NCI-H1694 (cell line): ENCODE measurements at places on chromosomes 1 and 21.
A peak's percentile ranks its signal among the peaks of the same experiment; 100 is the strongest.

GRCh38 chr1:55547405-55547804 lies 332.2 kb upstream of the USP24 start:
- no peak for DNase-seq

DNA sequence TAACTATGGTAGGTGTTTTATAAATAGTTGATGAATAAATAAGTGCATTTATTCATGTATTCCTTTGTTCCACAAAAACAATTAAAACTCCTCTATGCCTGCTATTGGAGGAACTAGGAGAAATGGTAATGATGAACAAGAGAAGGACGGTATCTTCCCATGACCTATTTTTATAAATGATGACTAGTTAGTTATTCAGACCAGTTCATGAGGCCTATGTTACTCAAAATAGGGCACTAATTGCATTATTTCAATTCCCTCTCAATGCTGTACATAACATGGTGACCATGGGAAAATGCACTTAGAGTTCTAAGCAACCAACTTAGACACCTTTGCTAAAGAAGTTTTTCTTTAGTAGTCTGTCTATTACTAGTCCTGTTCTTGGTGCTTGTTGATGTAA lies 53.1 kb downstream of the XCL1 start:
- no peak for DNase-seq

DNA sequence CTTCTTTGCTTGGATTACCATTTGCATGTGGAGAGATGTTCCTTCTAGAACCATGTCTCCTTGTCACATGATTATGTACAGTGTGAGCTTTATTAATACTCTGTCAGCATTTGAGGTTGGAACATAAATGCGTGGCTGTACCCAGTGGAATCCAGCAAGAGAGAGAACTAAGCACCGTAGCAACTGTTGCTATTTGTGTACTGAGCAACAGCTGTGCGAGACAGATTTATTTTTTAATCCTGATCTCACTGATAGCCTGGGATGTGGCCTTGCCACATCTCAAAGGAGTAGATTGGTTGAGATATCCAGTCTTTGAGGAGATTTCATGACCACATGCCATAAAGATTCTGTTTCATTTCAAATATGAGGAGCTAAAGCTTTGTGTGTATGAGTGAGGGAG lies 43.4 kb downstream of the KIF1B start:
- peak; percentile 43 for DNase-seq

DNA sequence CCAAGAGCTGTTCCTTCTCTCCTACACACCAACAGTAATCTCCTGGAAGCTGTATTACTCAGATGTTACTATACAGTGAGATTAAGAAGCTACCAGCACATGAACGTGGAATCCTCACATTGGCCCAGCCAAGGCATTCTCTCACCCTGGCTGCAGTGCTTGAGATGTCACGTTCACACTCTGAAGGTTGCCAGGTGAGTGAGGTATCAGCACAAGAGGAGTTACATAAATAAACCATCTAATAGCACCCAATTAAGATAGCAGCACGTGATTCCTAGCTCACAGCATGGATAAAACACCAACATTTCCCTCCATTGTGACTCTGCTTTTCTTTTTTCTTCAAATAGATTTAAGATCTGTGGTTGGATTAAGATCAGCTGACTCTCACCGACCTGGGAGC lies 182.8 kb downstream of the PLPP3 start:
- no peak for DNase-seq

- peak; percentile 91 for DNase-seq
These were observed 57.7 kb downstream of the VWA5B1 start for GRCh38 chr1:20348326-20348915.

- no peak for DNase-seq
These were observed 25.1 kb upstream of the LSS start for GRCh38 chr21:46253610-46254124.

DNA sequence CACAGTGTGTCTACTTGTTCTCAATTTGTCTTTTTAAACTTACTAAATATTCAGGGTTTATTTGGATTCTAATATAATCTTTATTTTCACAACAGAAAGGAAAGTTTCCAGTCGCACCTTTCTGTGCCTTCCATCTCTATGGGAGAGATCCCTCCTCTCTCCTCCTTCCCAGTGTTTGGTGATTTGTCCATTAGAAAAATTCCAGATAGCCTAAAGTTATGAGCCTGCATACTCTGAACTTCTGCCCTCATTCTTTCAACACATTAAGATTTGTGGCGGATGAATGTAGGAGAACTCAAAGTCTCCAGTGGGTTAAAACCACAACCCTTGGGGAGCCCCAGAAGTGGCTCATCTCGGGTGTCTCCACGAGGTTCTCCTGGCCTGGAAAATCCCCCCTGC lies 3.6 kb downstream of the NHLH2 start:
- no peak for DNase-seq

DNA sequence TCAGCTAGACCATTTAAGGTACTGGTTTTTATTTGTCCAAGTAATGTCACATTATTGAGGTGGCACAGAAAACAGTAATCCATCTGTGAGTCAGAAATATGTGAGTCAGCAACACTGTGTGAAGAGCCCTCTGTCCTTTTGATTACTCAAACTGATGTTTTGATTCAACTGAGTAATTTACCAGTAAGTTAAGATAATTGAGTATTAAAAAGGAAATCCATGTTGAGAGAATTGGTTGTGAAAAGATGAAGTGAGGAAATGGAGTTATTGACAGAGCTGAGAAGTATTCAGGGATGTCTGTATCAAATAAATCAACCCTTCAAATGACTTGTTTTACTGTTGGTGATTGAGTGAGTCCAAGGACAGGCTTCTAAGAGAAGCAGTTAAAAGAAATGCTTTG lies 302.7 kb upstream of the SGIP1 start:
- DNase-seq, result no peak

GRCh38 chr1:84619383-84620102 lies 45.3 kb upstream of the CTBS start:
- DNase-seq, result no peak

- no peak for DNase-seq
These were observed 14.7 kb upstream of the KRTAP21-1 start for GRCh38 chr21:30769724-30770431.

- DNase-seq, result no peak
These were observed at the start of gene TSTD1 for GRCh38 chr1:161038523-161039153. TSTD1 (minus strand) TSS chr1:161038964; CDS start chr1:161038889, 75 bp downstream.

DNA sequence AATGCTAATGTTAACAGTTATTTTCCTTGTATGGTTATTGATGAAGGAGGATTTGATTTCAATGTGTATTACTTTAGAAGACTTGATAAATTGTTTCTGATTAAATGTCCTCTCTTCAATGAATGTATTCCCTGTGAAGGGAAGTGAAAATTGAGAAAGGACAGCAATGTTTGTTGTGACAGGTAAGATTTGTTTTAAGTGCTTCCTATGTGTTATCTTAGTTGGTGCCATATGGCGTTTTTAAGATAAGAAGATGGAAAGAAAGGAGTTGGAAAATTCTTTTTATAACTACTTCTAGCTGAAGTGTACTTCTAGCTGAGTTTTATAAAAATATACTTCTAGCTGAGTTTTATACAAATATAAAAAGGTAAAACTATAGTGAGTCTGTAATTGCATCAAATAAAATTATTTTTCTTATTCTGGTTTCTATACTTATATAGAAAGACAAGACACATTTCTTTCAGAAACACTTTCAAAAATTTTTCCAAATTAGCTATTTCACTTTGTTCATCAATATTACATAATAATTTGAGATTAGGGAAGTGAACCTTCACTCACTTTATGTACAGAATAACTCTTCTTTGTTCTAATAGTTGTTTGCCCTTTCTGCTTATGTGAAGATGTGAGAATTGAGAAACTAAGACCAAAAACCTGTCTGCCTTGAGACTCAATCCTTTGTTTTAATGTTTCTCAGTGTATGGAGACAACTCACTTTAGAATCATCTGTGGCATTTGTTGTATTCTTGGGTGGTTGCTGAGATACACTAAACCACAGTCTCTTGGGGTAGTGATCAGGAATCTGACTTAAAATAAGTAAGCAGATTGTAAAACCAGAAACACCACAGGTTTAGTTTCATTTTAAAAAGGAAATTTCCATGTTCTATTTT lies 382.9 kb upstream of the B3GALT2 start:
- no peak for DNase-seq

DNA sequence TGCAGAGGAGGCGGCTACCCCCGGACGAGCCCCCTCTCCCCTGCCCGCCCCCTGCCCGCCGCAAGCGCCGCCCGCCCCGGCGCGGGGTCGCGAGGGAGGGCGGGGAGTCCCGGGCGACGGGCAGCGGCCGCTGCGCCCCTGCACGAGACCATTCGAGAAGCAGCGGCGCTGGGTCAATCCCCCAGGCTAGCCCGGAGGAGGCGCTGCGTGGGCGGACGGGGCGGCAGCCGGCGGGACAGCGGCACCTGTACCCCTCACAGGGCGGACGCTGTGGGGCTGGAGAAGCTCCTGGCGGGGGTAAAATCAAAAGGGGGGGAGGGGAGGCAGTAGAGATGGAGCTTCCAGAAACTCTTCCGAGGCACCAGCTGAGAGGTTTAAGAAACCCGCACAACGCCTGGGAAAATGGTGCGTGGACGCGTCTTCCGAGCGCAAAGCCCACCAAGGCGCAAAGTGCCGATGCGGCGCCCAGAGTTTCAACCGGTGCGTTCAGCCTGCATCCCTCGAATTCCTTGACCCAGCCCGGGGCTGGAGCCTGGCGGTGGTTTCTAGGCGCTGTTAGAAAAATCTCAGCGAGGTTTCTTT lies at the start of gene PLPPR5:
PLPPR5 (minus strand) TSS at position 1 of the 582 bp plus-strand sequence. CDS start 190 bp downstream, outside the sequence.
- no peak for DNase-seq

GRCh38 chr1:87508247-87508787 lies 179.6 kb downstream of the LMO4 start:
- DNase-seq, result no peak

DNA sequence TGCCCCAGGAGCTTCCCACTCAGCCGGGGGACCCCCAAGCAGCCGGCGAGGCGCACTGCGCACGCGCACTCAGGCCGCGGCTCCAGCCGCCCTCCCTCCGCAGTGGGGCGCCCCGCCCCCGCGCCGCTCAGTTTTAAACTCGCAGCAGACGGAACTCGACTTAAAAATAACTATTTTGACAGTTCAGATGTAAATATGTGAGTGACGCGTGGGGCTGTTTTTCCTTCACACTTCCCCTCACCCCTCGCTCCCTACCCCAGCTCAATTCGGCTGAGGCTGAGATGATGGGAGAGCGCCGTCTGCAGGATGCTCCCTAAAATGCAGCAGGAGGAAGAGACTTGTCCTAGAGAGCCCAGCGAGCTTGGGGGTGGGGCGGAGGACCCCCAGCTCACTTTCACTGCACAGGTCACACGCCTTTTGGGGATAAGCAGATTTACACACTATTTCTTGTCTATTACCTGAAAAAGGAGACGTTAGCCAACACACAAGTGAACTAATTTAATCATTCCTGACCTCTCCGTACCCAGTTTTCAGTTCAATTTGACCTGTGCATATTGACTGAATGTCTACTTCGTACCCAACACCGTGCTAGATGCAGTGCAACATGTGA lies 8.9 kb upstream of the LEMD1 start:
- no peak for DNase-seq

GRCh38 chr1:113917400-113918082 lies 11.6 kb upstream of the HIPK1 start:
- no peak for DNase-seq

DNA sequence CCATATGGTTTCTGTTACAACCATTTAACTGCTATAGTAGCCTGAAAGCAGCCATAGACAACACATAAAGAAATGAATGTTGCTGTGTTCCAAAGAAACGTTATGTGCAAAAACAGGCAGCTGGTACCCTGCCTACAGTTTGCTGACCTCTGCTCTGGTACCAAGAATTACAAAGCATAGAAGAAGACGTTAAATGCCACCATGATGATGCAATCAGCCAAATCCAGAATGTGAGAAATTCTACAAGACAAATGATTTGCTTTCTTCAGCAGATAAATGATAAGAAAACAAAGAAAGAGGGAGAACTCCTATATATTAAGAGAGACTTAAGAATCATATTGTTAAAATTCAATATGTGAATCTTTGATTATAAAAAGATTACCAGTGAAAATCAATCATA lies 97.8 kb upstream of the PDE4B start:
- no peak for DNase-seq

- no peak for DNase-seq
These were observed 15.2 kb upstream of the ADAMTSL4 start for GRCh38 chr1:150534002-150534401.

- no peak for DNase-seq
These were observed 100.1 kb upstream of the SLC2A1 start for GRCh38 chr1:43058545-43059360.

- no peak for DNase-seq
These were observed 53.5 kb downstream of the ITSN1 start for GRCh38 chr21:33695813-33696212.

GRCh38 chr1:156975084-156975483 lies 54.7 kb downstream of the LRRC71 start:
- DNase-seq, result no peak

DNA sequence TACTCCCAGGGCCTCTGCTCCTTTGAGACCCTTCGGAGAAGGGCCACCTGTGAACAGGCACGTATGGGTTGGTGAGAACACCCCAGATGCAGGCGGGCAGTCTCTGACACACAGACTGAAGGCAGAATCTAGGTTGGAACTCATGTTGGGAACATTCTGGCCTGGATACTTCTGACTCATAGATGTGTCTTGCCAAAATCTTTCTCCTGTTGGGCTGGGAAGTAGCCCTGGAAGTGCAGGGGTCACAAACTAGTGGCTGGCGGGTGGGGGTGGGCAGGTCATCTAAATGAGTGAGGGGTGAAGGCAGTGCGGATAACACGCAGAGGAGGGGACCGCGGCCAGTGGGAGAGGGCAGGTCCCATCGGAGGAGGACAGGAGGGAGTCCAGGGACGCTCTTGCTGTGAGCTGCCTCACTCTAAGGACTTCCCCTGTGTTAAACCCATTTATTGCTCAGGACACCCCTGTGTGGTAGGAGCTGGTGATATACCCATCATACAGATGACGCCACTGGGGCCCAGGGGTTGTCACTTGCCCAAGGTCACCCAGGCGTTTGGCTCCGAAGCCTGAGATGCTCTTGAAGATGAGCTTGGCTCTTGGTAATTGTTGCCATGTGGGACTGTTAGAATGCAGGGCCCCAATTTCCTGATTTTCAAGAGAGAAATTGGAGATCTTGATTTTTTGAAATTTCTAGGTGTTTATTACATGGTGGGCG lies 181.0 kb downstream of the PTPRU start:
- no peak for DNase-seq

GRCh38 chr1:19809044-19809750 lies 5.9 kb downstream of the RNF186 start:
- peak; percentile 75 for DNase-seq

GRCh38 chr1:33276573-33277298 lies 20.4 kb downstream of the ZNF362 start:
- DNase-seq, result no peak
